ENCODE measurements at places on chromosomes 6 and 20. TPM values are rescaled to one million over a fixed set of nuclear protein-coding genes. Genes with fewer than 3 reads are reported as not detected.

DNA sequence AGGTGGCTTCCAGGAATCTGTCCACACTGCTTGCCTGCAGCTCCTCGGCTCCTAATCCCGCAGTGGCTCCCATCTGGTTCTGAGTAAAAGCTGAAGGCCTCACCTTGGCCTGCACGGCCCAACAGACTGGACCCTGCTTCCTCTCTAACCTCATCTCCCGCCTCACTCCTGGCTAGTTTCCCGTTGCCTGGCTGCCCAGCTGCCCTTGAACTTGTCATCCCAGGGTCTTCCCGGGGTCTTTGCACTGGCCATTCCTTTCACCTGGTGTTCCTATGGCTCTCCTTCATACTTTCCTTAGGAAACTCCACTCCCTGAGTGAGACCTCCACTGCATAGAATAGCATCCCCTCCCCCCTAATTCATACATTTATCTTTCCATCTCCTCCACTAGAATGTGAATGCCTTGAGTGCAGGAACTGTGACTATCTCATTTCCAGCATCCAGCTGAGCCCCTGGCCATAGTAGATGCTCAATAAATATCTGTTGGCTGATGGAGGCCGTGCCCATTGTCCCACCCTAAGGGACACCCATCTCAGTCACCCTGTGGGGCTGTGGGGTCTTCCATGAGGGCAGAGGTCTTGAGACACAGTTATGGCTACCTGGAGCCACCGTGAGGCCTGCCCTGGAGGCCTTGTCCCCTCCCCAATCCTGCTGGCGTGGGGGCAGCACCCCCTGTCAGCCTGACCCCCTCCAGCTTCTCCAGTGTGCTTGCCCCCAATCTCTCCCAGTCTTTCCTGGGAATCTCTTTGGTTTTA lies 9.1 kb upstream of the SIRPA start:
- H3K4me1 ChIP-seq, result no peaks in the 10 kb centered on the region
- DNase-seq, result no peak

ECT2L gene
- total RNA-seq, result not detected

- DNase-seq, result peak; percentile 46
- H3K4me3 ChIP-seq, result no peak overlapping the region
- H3K27me3 ChIP-seq, result no peaks in the 10 kb centered on the region
- H3K4me1 ChIP-seq, result peaks cover 3% of the 10 kb centered on the region
- no peak overlapping the region for H3K27ac ChIP-seq
- no peaks in the 10 kb centered on the region for H3K36me3 ChIP-seq
These were observed 8.8 kb upstream of the SRSF6 start for GRCh38 chr20:43448748-43449535.

ADGB gene
- total RNA-seq, result not detected

NRSN1 gene
- total RNA-seq, result not detected
